ENCODE measurements at places on chromosomes 6 and 20.

DNA sequence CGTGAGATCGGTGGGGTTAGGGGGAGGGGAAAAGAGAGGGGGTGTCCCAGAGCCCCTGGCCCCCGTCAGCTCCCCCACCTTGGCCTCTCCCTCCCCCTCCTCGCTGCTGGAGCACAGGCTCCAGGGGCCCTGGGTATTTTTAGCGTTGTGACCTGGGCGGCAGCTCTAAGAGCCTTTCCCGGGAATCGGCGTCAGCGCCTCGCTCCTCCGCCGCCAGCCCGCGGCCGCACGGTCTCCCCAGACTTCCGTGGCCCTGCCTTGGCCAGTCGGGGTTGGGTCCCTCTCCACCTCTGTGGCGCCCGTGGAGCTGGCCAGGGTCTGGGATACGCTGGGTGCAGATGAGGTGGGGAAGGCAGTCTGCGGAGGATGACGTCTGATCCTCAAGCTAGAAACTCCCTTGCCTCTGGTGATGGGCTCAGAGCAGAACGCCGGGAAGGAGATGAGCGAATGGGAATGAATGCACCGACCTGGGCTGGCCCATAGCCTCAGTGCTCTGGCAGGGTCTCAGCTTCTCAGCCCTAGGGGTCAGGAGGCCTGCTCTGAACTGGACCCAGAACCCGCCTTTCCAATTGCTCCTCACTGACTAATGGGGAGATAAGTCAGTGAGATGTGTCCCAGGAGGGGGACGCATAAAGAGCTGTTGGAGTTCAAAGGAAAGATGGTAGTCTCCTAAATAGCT is 883 bp upstream of the DBNDD2 start:
- no peak for DNase-seq

DNA sequence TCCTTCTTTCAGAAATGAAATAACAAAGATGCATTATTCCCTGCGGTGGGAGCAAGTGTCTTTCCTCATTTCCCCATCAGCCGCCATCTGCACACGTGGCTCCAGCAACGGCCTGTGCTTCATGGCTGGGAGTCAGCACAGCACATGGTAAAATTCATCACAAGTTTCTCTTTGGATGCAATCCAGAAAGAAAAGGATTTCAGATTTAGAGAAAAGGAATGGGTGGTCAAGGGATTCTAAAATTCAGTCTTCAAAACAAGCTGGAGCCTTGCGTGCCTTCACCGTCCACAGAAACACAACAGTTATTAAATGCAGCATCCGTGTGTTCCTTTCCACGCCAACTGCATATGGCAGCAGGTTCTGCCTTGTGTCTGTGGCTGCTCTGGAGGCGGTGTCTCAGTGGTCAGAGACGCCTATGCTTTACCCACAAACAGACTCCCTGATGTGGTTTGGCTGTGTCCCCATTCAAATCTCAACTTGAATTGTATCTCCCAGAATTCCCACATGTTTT is 107.6 kb downstream of the THBS2 start:
- DNase-seq = no peak

DNA sequence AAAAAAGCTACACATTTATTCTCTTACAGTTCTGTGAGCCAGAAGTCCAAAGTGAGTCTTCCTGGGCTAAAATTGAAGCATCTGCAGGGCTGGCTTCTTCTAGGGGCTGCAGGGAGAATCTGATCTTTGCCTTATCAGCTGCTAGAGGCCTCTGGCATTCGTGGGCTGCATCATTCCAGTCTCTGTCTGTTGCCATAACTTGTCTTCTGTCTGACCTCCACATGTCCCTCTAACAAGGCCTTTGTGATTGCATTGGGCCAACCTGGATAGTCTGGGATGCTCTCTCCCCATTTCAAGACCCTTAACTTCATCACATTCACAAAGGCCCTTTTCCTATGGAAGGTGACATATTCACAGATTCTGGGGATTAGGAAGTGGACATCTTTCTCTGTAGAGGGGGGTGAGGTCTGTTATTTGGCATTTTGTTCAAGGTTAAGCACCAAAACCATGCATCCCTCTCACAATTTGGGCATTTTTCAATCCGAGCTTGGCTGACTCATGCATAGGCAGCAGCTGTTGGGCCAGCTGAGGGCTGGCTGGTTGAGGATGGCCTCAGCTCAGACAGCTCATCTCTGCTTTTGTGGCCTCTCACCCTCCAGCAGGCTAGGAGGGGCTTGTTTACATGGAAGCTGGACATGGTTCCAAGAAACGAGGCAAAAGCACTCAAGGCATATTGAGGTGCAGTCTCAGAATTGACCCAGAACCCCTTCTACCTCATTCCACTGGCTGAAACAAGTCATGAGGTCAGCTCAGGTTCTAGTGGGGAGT is 116.1 kb upstream of the NXT1 start:
- DNase-seq = no peak

GRCh38 chr6:158684311-158684710 is 34.5 kb downstream of the SYTL3 start:
- no peak for DNase-seq

DNA sequence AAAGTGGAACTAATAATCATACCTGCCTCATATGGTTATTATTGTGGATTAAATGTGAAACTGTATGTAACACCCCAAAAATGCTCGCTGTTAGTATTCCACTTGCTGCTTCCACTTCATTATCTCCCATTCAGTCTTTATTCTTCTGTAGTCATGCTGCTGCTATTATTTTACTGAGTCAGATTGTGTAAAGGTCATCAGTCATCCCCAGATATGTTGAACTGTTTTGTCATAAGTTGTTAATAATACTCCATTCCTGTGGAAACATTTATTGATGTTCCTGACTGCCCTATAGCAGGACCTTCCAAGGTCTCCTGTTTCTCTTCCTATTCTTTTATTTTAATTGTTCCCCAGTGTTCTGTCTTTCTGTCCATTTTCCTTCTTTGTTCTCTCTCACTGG is 1148.3 kb downstream of the EPHA7 start:
- no peak for DNase-seq

- no peak for DNase-seq
These were observed 117.9 kb downstream of the JAG1 start for GRCh38 chr20:10555865-10556308.

GRCh38 chr20:2387180-2387577 is 6.5 kb downstream of the TGM6 start:
- DNase-seq = no peak

DNA sequence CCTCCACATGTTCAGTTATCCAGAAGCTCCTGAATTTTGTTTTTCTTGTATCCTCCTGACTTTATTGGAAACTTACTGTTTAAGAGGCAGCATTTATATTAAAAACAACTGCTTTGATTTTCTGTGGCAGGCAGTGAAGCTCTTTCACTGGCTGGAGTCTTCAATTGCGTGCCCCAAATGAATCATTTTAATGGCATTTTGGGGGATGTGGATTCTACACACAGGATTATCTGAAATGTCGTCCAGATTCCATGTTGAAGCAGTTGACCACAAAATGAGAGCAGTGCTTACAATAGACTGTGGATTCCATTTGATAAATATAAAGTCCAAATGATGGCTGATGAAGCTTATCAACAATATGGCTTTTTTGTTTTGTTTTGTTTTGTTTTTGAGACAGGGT is 41.0 kb upstream of the HIVEP1 start:
- no peak for DNase-seq

DNA sequence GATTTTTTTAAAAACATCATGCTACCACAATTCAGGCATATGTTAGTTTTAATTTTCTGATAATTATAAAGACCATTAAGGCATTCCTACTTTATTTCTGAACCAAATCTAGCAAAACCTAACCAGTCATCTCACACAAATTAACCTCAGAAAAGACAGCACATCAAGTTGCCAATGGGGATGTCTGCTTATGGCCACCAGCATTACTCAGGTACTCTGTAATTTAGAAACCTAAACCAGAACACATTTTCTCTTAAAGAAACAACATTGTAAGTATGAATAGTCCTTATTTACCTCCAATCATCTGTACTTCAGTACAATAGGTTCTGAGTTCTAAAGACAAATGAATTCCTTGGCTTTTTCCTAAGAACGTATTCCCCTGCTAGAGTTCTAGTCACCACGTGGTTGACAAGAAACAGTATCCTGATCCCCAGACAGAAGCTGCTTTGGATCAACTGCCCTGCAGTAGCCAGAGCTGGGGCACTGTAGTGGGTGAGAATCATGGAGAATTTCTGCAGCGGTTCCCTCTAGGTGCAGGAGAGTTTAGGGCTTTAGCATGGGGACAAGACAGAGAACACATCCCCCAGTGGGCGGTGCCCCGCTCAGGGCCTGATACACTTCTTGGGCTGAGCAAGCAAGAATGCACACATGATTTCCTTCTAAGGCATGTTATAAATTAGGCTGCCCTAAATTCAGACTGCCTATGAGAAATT is 15.4 kb downstream of the GCLC start:
- DNase-seq = no peak

GRCh38 chr20:33246077-33246476 is 10.3 kb downstream of the BPIFA1 start:
- no peak for DNase-seq

DNA sequence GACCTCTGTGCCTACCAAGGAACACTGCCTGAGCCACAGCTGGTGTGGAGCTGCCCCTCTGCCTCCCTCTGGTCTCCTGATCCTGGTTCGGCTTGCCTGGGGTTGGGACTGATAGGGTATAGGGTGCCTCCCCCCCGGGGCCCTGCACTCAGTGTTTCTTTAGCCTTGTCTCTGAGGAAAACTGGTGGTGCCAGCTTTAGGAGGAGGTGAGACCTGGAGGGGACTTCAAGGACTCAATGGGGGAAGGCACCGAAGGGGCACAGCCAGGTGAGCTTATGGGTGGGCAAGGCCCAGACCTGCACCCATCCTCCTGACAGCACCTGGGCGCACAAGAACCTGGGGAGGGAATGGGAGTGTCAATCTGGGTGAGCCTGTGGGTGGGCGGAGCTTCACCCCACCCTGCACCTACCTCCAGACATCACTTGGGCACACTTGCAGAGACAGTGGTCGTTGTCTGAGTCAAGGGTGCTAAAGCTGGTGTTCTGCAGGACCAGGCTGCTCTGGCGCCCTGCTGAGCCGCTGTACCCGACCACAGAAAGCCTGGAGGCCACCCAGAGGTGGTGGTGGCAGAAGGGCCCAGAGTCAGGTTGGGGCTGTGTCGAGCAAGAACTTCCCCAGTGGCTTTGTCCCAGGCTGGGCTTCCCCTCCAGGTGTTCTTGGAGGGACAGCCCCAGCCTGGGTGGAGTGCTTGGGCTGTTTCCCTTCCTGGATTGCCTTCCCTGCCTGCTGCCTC is 40.5 kb downstream of the FAM110A start:
- DNase-seq = no peak
